ENCODE measurements at places on chromosomes 12 and 14.
A peak's percentile ranks its signal among the peaks of the same experiment; 100 is the strongest.

DNA sequence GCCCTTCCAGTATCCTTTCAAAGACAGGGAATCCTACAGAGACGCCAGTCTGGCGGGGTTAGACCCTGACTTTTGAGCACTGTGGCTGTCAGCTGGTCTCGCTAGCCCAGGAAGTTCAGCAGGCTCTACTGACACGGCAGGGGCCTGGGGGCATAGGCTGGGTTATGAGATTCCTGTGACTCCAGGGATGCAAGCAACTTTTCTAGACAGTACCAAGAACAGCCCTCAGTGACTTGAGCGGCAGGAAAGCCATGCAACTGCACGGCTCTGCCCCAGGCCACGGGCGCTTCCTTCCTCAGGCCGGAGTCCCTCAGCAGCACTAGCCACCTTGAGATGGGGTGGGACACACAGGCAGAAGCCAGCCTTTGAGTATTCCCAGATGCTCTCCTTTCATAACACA lies 5.1 kb upstream of the SIVA1 start:
- no peak for DNase-seq

GRCh38 chr12:43761500-43761899 lies 2.7 kb downstream of the IRAK4 start:
- DNase-seq: no peak

DNA sequence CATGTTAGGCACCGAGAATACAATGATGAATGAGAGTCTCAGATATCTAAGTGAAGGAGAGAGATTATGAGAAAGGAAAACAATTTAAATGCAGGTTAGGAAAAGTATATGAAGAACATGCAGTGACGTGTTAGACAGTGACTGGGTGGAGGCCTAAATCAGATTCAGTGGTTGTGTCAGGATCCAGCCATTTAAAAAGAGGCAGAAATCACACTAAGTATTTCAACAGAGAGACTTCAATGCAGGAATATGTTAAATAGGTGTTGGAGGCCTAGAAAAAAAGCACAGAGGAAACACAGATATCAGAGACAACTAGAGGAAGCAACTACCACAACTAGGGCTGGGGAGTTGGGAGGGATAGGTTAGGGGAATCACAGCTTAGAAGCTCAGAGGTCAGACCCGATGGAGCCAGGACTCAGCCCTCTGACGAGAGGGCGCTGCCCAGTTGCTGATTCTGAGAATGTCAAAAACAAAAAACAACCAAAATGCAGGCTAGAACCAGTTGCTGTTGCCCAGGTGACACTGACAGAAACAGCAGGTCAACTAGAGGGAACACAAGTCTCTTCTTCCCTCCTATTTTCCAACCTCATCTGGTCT lies 3.0 kb upstream of the GARIN2 start:
- DNase-seq: no peak

DNA sequence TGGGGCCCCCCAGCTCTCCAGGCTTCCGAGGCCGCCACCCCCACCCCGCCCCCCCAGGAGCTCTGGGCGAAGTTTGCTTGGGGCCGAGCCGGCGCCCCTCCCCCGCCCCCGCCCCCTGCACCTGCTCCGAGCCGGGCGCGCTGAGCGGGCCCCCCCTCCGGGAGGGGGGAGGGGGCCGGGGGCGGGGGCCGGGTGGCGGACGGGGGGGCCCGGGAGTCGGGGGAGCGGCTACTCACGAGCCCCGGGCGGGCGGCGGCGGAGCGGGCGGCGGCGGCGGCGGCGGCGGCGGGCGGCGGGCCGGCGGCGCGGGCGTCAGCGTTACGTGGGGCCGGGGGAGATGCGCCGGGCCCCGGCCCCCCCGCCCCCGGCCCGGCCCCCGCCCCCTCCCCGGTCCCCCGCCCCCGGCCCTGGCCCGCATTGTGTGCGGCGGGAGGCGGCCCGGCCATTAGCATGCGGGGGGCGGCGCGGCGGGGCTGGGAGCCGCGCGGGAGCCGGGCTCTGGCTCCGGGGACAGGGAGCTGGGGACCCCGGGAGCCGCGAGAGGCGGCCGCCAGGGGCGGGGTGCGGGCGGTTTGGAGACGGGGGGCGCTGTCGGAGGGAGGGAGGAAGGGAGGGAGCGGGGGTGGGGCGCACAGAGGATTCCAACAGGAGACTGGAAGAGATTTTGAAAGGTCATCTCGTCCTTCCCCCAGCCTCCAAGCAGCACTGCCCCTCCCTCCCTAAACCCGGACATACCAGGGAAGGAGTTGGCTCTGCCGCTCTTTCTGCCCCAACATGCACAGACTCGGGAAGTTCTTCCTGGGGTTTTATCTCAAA lies at the start of gene ZNF219:
Gene ZNF219, minus strand, starts transcription at position 580 of the 816 bp plus-strand sequence. CDS start 5,064 bp downstream, outside the sequence.
- DNase-seq: peak; percentile 43

- DNase-seq: no peak
Measured at GRCh38 chr12:21985155-21985554, 43.9 kb upstream of the ABCC9 start.

GRCh38 chr12:22682663-22683062 lies 57.7 kb downstream of the ETNK1 start:
- no peak for DNase-seq

DNA sequence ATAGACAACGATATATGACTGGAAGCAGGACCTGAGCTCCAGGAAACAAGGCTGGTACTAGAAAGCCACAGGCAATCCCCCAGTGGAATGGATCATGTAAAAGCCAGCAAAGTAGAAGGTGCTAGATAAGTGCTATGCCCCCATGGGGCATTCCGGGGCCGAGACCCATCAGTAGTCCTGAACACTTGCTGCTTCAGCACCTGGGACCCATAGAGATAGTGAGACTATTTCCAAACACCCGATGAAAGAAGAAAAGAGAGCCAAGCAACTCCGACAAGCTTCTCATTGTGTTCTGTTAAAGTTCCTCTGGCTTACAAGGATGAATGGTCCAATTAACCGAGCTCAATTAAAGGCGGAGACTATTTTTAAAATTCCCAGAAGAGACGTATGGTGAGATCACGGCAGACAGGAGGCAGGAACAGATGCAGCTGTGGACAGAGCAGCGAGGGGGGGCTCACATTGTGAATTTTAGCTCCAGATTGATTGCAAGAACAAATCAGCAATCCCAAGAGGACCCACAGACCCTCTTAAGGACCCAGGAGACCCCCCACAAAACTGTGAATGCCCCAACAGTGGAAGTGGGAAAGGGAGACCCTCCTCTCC lies 142.5 kb upstream of the OVCH1 start:
- DNase-seq: no peak

- DNase-seq: no peak
Measured at GRCh38 chr12:84222841-84223240, 689.8 kb downstream of the SLC6A15 start.

GRCh38 chr14:72169521-72169920 lies 237.3 kb downstream of the RGS6 start:
- DNase-seq: no peak

GRCh38 chr12:109571773-109572505 lies 1.4 kb downstream of the MMAB start:
- no peak for DNase-seq

GRCh38 chr12:68359674-68360073 lies 27.5 kb upstream of the MDM1 start:
- DNase-seq: peak; percentile 72

- no peak for DNase-seq
Measured at GRCh38 chr12:32561931-32562341, 117.2 kb upstream of the DNM1L start.

DNA sequence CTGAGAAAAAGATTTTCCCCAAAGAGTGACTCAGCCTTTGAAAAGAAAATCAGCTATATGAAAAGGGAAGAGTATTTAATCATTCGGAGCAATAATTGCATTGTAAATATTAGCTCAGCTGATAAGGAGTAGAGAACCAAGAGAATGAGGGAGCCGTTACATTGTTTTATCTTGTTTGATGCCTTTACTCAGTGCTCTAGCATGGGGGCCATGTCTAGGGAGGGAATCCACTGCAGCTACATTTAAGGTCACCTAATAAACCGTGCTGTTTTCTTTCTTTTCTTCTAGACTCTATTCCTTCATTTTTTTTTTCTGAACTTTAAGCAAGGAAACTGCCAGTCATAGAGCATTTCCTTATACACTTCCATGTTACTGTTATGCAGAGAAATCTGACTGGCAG lies 447.0 kb downstream of the DIO2 start:
- DNase-seq: no peak

- DNase-seq: peak; percentile 80
Measured at GRCh38 chr14:89870316-89870715, 84.2 kb downstream of the EFCAB11 start.

DNA sequence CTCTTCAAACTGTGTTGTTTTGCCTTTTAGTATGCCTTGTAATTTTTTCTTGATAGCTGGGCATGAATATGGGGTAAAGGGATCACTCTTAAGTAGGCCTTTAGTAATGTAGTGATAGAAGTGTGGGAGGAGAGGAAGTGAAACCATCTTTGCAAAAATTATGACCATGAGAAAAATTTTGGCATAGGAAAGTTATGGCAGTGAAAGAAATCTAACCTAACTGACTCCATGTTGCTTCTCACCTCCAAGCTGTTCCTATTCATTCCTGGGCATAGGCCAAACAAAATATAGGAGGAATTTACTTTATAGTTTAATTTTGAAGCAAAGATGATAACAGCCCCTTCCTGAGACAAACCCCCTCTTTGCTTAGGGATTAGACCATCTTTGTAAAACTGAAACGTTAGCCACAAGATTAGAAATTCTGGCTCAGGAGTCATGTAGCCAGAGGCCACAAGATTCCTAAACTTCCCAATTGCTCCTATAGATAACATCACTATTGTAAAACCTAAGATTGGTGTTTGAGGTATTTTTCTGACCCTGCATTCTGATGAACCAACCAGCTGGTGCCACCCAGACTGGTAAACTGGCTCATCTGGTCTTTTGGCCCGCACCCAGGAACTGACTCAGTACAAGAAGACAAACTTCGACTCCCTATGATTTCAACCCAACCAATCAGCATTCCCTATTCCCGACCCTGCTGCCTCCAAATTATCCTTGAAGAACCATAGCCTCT lies 45.8 kb downstream of the CRADD start:
- peak; percentile 38 for DNase-seq

DNA sequence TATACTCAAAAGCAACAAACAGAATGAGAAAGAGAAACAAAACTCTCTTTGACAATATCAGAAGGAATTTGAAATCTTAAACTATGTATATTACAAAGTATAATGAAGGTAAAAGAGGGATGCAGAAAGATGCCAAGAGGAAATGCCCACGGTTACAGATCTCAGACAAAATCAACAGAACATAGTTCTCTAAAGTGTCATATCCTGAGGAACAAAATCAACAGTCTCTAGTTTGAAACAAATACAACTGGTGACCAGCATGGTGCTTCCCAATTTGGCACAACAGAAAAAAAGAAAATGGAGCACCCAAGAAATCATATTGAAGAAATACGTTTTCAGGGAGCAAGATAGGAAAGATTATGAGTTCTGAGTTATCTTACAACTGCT lies 116.5 kb downstream of the METTL25 start:
- peak; percentile 2 for DNase-seq

DNA sequence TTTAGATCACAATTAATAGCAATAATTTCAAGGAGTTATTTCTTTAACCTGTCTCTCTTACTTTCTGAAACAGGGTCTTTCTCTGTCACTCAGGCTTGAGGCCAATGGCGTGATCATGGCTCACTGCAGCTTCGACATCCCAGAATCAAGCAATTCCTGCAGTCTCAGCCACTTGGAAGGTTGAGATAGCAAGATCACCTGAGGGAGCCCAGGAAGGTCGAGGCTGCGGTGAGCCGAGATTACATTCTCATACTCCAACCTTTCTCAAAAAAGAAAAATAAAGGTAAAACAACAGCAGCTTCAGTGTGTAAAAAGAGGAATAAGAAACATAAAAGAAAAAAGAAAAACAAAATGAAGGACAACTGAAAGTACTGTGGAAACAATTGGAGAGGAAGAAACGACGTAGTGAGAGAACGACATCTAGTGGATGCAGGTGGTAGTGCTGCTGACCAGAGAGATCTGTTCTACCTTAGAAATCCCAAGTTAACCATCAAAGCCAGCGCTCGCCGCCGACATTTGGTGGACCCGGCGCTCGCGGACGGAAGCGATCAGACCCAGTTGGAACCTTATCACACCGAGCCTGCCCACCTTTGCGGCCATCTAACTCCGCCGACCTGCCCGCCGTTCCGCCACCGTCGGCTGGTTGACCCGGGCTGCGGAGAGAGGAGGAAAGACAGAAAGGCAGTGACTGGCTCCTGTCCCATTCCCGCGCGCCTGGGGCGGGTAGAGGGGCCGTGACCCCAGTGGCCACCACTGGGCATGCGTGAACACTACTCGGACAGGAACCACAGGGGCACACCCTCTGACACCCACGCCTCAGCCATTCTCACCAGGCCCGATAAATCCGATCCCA lies 196.1 kb downstream of the ALG10 start:
- DNase-seq: no peak

GRCh38 chr12:5614256-5614655 lies 182.3 kb downstream of the NTF3 start:
- DNase-seq: peak; percentile 69

DNA sequence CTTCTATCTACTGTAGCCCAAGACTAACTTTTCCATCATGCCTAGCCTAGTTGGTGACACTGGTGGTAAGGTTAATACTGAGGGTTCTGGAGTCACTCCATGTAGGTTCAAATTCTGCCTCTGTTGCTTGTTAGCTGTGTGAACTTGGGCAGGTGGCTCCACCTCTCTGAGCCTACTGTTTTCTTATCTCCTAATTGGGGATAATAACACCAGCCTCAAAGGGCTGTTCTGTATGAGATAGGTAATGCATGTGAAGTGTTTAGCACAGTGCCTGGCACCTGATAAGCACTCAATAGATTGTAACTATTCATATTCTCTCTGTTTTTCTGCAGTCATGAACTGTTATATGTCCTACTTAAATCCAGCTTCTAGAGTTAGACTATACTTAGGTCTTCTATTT lies 17.5 kb upstream of the SPPL3 start:
- DNase-seq: no peak

GRCh38 chr12:64181430-64182291 lies 40.4 kb downstream of the KICS2 start:
- peak; percentile 98 for DNase-seq

DNA sequence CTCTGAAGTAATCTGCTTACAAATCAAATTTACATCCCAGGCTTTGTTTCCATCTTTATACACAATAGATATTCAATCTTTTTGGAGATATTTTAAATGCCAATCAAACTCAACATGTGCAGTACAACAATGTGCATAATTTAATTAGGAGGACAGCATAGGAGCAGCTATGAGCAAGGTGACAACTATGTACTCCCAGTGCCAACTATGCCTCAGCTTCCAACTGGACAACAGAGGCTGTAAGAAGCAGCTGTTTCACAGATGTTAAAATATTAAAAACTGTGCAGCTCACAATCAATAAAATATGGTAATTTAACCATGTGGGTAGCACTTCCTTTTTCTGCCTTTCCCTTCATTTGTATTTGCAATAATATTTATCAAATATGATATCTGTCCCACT lies 99.9 kb downstream of the ST8SIA1 start:
- peak; percentile 75 for DNase-seq

- peak; percentile 72 for DNase-seq
Measured at GRCh38 chr12:56987551-56988053, 18.7 kb downstream of the ZBTB39 start.

Measured in fibroblast of skin of right quadriceps (primary cell).